Stimulated activated CD8-positive, alpha-beta memory T cell treated with anti-CD3 and anti-CD28 coated beads, Interleukin-2, amount 100 ng/mL, for 1 hour (primary cell): ENCODE measurements at places on chromosomes 2 and 18.
A peak's percentile ranks its signal among the peaks of the same experiment; 100 is the strongest.

GRCh38 chr2:176284461-176285049 is 15.3 kb downstream of the MTX2 start:
- no peak for DNase-seq

DNA sequence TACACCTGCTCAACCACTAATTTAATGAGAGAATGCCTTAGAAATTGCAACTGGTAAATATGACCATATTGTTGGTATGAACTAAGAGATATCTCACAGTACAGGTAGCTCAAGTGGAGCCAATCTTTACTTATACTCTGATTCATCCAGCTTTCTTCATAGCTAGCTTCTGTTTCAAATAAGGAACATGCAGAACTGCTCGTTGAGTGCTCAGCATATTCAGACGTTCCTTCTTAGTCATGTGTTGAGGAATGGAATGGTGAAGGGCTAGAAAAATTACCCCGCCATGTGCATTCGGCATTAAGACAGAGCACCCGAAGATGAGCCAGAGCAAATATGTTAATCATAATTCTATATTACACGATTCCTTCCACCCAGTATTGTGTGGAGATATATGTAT is 144.0 kb upstream of the VRK2 start:
- no peak for DNase-seq

DNA sequence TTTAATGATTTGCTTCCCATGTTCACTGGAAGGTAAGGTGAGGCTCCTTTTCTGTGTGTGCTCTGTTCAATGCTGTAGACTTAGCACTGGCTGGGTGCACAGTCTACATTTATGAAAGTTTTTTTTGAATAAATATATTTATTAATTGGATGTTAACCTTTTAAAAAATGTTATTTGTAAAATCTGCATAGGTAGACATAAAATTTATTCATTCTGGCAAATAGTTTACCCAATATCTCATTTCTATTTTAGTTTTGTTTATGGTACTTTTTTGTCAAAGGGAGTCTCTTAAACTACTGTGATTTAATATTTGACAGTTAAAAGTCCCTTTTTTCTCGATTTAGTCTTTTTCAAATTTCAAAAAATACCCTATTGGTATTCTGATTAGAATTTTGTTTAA is 19.9 kb downstream of the CDKL4 start:
- DNase-seq, result no peak

DNA sequence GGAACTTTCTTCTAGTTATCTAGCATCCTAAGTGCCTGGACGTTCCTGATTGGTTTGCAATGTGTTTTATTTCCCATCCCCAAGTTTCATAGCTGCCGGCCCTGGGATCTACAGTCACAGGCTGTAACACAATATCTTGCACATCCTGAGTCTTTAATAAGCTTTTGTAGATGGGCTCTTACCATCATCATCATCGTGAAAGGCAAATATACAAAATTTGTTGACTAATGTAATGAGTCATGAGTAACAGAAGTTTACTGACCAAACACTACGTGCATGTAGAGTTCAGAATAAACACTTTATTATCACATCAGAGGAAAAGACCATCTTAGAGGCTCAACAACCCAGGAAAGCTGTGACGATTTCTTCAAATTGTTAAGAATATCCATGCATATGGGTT is 8.1 kb upstream of the TYMS start:
- no peak for DNase-seq

DNA sequence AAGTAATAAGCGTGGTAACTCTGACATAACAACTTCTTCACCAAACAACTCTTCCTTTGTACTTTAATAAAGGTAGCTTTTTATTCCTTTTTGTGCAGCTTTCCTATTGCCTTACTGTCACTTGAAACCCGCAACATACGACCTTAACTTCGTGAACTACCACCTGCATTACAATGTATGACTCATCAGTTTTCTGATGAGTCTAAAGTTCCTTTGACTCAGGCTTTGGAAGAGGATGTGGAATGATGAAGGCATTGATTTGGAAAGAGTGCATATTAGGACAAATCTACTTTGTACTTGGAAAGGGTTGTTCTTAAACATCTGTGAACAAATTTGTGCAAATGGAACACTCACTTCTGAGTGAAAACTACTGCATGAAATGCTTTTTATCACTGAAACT is 1012.1 kb downstream of the TMEM182 start:
- no peak for DNase-seq

GRCh38 chr2:45962177-45962921 is 310.9 kb downstream of the PRKCE start:
- DNase-seq, result no peak

GRCh38 chr2:1714291-1715064 is 29.8 kb downstream of the PXDN start:
- DNase-seq, result no peak

GRCh38 chr2:43000242-43001054 is 208.1 kb upstream of the HAAO start:
- DNase-seq, result no peak

DNA sequence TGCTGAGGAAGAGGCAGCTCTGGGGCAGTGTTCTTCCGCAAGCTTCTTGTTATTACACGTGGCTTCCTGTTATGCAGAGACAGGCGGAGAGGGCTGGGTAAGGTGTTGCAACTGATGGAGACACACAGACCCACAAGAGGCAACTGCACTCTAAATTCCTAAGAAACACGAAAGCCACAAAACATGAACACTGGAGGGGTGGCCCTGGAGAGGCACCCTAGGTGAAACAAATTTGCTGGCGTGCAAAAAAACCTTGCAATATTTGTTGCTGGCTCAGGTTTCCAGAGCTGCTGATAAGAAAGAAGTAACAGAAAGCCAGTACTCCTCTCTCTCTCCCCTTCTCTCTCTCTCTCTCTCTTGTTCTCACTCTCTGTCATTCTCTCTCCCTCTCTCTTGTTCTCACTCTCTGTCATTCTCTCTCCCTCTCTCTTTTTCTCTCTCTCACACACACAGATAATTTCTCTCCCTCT is 31.8 kb downstream of the ARHGAP25 start:
- DNase-seq, result peak; percentile 41

GRCh38 chr18:79203017-79203605 is 133.9 kb downstream of the ATP9B start:
- no peak for DNase-seq

- DNase-seq, result peak; percentile 49
Observed at GRCh38 chr2:172461591-172462372, 34.4 kb downstream of the ITGA6 start.

- no peak for DNase-seq
Observed at GRCh38 chr2:173989884-173990215, 24.7 kb upstream of the SP3 start.

DNA sequence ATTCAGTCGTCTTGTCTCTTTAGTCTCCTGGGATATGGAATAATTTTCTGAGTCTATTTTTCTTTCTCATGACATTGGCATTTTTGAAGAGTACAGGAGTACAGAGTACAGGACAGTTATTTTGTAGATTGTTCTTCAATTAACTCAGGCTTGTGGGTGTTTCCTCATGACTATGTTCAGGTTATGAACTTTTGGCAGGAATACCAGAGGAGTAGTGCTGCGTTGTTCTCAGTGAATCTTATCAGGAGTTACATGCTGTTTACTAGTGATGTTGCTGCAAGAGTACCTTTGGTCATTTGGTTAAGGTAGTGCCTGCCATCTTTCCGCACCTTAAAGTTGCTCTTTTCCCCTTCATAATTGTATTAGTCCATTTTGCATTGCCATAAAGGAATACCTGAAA is 41.3 kb upstream of the AGFG1 start:
- DNase-seq, result no peak

- no peak for DNase-seq
Observed at GRCh38 chr2:150888337-150888736, 373.3 kb downstream of the RBM43 start.

DNA sequence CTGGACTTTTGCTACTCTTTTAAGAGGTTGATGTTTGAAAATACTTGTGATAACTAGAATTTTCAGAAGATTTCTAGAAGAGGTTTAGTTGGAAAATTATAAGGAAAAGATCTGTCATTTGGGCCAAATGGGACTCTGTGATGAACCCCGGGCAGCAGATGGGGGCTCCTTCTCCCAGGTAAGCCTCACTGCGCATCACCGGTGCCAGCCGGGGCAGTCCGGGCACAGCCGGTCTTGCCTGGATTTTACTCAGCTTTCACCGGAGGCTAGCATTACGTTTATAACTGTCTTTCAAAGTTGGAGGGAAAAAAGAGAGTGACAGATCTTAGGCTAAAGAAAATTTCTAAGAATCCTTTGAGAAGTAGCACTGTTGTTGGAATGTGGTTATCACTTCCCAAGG is 97.4 kb upstream of the B3GNT7 start:
- DNase-seq, result no peak

DNA sequence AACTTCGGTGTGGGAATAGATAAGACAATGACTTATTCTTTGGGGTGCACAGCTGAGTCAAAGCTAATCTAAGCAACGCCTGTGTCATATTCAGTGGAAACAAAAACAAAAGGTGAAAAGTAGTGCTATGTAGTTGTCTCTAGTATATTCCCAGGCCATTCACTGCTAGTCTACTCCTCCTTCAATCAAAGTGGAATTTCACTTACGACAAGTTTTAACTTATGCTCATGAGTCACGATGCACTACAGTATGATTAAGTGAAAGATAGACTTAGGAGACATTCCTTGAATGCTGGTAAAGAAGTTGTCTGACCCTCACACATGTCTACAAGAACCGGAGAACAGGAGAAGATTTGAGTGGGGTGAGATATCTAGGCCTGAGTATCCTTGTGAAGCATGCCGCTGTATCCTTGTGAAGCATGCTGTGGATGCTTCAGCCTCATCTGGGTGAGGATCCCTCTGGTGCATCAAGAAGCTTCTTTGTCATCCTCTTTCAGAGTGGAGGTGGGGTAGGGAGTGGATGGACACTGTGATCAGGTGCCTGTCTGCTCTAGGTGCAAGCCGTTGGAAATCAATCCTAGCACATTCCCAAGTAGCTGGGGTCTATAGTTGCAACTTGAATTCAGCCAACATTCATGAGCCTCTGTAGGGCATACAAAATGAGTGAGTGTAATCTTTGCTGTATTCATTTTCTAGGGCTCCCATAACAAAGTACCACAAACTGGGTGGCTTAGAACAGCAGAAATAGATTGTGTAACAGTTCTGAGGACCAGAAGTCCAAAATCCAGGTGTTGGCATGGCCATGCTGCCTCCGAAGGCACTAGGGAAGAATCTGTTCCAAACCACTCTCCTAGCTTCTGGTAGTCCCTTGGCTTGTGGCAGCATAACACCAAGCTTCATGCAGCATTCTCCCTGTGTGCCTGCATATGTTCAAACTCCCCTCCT is 173.5 kb upstream of the FN1 start:
- DNase-seq, result no peak

DNA sequence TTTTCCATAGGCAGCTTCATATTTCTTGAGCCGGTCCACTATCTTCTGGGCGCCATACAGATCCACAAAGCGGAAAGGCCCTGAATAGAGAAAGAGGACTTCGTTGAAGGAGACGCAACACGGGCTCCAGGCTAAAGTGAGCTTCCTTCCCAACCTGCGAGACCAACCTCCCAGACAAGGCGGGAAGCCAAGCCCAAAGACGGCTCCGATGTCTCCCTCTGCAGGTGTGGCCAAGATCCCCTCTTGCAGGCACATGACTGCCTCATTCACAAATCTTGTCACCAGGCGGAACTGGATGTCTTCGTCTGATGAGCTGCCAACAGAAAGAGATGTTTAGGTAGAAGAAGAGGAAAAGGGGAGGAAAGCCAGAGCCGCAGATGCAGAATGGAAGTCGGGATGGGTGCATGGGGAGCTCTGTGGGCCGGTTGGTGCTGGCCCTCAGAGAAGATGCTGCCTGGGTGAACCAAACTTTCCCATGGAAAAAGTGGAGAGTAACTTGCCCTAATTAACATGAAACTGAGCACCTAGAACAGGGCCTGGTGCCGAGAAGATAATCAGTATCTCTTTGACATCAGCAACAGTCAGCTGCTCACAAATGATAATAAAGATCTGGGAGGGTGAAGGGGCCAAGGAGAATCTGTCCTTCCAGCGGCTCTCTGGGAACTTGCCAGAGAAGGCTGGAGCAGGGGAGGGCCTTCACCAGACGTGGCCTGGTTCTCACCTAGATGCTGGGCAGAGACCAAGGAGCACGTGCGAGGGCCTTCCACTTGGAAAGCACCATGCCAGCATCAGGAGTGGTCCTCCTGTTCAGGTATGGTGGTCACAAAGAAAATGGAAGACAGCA is 18.6 kb downstream of the GAREM2 start:
- no peak for DNase-seq

- no peak for DNase-seq
Observed at GRCh38 chr2:166171216-166171615, 43.4 kb upstream of the SCN1A start.

DNA sequence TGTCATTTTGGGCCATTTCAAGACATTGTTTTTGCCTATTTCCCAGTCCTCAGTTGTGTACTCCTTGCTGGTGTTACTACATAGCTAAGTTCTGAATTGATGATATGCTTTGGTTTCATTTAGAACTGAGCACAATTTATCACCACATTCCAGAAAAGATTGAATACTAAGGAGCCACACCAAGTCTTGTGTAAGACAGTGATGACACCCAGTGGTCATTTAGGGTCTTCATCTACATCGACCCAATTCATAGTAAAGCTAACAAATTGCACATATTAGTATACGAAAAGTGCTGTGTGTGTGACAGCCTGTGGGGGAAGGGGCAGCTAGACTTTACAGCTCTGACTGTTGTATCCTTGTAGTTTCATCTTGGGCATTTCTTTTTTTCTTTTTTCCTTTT is 10.9 kb upstream of the DLX2 start:
- DNase-seq, result no peak

DNA sequence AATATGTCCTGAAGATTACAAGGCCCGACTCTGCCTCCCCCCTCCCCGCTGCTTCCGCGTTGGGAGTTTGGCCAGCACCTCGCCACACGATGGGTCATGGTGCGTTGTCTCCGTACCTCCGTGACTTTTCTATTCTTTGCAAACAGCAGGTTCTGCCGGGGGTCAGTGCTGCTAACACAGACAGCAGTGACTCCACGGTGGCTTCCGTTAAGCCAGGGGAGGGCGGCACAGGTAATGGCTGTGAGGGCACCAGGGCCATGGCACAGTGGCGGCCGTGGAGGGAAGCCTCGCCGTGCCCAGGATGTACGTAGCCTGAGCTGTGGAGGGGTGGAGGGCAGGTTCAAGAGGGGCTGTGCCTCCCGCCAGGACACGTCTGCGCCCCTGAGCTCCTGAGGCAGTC is 115.5 kb downstream of the NFATC1 start:
- no peak for DNase-seq

GRCh38 chr2:217398101-217398500 is 538.2 kb upstream of the TNP1 start:
- DNase-seq, result no peak

DNA sequence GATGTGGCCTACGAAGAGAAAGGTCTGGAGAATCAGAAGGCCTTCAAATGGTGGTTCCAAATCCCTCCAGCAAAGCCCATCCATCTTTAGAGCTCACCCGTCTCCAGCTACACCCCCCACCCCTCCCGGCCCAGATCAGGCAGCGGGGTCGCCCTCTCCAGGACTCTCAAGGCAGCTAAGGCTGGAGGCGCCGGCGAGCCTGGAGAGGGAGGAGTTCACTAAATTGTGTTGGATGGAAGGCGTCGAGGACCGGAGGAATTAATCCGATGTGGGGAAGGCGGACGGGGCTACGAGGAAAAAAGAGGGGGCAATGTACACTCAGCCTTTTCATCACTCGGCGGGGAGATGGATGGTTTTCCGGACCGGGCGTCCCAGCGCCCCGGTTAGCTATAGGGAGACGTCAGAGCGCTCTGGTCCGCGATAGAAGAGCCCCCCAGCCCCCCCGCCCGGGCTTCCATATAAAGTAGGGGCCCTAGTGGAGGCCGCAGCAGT is at the start of gene GRP:
Gene GRP (plus strand): TSS at position 487 of the 492 bp plus-strand sequence. CDS start 108 bp downstream, outside the sequence.
- DNase-seq, result no peak
